ENCODE measurements at places on chromosomes 4 and X. TPM values are rescaled to one million over a fixed set of nuclear protein-coding genes. Genes with fewer than 3 reads are reported as not detected.

DNA sequence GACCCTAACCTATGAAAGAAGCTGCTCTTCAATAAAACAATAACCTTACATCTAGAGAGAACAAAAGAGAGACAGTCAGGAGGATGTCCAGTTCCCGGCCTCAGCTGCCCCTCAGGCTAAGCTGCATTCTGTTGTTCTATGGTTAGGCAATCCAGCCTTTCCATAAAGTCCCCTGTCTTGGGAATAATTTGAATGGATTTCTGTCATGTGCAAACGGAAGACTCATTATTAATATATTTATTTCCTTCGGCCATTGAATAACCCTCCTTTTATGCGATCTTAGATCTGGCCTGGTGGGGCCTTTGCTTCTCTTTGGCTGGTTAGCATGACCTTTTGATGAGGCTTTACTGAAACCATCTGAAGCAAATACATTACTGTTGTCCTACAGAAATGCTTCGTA, 80.1 kb downstream of the ANKRD50 start:
- no peak for DNase-seq

GRCh38 chr4:182854466-182854865, 62.7 kb downstream of the DCTD start:
- DNase-seq, result no peak

DNA sequence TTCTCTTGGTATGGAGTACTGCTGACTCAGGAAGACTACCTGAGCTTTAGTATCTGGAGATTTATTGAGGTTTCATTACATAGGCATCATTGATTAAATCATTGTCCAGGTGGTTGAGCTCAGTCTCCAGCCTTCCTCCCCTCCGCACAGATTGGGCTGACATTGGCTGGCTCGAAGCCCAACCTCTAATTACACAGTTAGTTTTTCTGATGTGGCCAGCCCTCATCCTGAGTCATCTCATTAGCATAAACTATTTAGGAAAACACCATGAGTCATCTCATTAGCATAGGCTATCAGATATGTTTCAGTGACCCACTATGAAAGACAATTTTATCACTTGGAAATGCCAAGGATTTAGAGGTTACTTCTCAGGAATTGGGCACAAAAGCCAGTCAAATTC, 93.9 kb upstream of the ANKRD50 start:
- DNase-seq, result peak; percentile 63

DNA sequence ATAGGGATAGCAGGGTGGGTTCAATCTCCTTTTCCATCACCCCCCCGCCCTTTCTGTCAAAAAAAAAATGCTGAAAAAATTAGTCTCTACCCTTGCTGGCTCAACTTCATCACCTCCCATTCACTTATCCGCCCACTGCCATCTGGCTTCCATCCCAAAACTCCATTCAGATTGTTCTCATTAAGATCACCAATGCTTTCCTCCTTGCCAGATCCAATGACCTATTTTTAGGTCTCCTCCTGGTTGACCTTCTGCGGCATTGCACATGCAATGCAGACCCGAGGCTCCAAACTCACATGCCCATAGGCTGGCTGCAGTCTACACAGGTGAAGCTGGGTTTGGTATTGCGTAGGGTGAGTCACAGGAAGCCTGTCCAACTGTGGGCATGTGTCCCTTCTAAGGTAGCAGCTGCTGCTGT, 21.1 kb upstream of the STIM2 start:
- DNase-seq, result peak; percentile 33

PAGE5 gene
- total RNA-seq, result not detected

GRCh38 chr4:8507196-8507570, 66.6 kb downstream of the TRMT44 start:
- no peak for DNase-seq

TENM3 gene
- total RNA-seq, result 173 TPM

USP17L20 gene
- total RNA-seq, result not detected

NDP gene
- total RNA-seq, result 0.28 TPM

DNA sequence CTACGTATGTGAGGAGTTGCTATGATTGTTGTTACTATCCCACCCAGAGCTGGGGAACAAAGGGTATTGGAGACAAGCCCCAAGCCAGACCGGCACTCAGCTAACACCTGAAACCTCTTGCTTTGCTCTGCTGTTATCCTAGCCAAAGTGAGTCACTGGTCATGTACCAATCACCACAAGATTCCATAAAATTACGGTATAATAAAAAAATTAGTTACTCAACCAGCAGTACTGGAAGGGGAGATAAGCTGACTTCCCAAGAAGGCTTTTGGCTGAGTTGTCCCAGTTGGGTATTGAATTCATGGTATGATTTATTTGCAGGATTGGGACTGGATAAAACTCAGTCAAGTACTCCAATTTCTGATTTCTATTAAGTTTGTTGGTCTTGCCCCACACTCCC, 5.3 kb downstream of the EDA2R start:
- DNase-seq, result peak; percentile 76

GRCh38 chr4:47235721-47236120, 204.4 kb downstream of the GABRB1 start:
- DNase-seq, result no peak

DNA sequence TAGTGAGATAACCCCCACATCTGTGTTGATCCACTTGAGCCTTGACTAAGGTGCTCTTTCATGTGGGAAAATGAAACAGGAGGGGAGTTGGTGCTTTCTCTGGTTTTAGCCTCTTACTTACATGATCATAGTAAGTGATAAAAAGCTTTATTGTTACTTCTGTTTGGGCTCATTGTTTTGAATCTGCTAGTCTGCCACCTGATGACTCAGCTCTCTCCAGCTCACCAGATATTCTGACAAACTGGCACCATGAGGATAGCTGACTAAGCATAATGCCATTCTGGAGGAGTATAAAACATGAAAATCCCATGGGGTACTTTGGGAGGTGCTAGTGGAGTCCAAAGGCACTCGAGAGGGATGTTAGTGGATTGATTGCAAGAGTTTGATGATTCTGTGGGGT, 824.0 kb downstream of the RAPGEF2 start:
- DNase-seq, result no peak

DNA sequence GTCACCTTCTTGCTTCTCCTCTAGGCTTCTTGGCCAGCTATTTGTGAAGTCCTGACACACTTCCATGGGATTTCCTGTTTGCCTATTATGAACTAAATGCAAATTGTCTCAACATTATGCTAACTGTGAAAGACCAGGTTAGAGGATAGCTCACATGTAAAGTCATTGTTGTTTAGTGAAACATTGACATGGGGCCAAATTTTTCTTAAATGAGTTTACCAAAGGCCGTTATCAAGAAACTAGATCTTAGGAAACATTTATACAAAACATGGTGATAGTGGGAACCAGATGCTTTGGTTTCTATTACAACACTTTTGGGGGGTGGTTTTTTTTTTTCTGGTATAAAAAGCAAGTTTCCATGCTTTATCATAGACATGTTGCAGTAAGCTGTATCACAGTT, 466.8 kb upstream of the FAM241A start:
- DNase-seq, result peak; percentile 27

DNA sequence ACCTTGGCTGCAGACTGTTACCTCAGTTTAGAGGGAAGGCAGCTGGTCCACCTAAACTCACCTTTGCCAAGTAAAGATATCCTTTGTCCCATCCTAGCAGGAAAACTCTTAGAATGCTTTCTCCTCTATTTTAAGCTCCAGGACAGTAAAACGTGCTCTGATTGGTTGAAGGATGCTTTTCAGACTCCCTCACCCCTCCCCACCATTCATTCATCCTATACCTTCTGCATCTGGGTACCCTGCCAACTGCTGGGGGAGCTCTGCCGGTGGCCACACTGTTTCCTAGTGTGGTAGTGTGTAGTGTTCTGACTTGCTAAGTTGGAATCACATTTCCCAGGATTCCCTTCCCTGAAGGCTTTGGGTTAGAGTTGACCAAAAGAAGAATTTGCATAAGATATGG, 20.3 kb upstream of the POLA1 start:
- DNase-seq, result no peak

- DNase-seq, result no peak
Observed at GRCh38 chr4:89204624-89205023, 93.3 kb downstream of the TIGD2 start.

STATH gene
- total RNA-seq, result not detected

DNA sequence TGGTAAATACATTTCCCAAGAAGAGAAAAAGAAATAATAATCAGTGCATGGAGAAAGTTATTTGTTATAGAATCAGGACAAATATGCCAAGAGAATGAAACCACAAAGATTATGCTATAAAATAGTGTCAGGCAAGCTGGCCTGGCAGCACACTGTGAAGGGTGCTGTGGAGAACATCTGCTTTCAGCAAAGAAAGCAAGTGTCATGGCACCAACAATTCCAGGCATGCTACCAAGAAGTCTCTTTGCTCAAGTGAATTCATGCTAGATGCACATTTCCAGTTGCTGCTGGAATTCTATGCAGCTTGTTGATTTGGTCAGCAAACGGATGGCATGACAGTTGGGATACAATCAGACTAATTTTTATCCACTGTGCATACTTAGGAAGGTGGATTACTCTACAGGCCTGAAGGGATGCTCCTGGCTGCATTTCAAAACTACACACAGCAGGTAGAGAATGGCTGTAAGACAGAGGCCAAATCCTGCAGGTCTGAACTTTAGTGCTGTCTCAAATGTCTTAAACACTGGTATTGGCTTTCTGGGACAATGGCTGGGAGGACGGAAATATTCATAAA, 154.6 kb upstream of the FAT1 start:
- DNase-seq, result no peak

BMPR1B gene
- 0.90 TPM for total RNA-seq

GRCh38 chr4:40289366-40290188, 45.6 kb upstream of the CHRNA9 start:
- peak; percentile 3 for DNase-seq

DNA sequence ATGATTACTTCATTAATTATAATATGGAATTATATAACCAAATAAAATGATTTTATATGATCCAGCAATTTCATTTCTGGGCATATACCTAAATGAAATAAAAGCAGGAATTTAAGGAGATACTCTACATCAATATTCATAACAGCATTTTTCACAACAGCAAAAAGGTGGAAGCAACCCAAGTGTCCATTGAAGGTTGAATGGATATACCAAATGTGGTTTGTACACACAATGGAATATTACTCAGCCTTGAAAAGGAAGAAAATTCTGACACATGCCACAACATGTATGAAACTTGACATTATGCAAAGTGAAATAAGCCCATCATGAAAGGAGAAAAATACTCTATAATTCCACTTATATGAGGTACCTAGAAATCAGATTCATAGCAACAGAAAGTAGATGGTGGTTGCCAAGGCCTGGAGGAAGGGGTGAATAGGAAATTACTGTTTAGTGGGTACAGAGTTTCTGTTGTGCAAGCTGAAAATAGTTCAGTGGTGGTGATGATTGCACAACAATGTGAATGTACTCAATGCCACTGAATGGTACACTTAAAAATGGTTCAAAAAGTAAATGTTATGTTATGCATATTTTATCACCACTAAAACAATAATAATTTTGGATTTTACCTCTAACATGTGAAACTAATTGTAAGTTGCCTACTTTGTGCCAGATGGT, 471.5 kb downstream of the SPRY1 start:
- no peak for DNase-seq

DNA sequence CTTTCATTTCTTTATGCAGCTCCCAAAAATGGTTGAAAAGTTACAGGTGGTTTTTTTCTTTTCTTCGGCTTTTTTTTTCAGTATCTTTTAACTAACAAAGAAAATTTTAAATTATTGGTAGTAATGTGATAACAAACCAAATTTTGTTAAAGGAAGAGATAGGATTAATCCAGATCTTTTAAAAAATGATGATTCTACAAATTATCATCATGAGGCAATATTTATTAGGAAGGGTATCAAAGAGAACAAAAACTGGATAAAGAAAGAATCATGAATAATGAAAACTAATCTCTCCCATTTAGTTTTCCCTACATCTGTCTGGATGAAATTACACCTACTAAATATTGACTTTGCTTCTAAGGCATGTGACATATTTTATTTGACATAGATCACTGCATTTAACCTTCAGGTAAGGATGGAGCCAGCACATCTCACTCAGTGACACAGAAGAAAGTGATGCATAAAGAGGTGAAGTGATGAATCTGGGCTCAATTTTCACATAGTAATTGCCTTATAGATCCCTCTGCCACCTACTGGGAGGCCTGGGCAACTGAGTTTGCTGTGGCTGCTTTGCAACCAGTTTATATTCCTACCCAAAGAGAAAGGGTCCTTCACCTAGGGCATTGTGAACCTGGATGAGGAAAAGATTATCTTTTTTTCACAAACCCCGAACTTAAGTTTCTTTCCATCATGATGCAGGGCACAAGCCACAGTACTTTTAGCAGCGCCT, 155.6 kb downstream of the HNRNPD start:
- DNase-seq, result no peak

MAGEC2 gene
- total RNA-seq, result not detected

DNA sequence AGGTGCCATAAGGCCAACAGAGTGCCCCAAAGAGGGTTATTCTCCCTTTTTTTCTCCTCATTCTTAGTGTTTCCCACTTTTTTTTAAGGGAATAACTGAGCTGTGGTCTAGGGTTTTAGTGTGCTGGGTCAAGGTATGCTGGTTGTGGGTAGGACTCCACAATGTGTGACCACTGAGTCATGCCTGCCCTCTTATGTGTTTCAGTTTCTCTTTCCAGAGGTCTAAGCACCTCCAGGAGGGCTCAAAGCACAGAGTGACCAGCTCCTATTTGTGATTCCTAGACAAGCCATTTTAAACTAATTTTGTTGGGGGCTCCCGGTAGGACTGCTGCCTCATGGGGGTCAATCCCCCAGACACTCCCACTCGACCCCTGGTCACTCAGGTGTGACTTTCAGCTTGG, 80.5 kb upstream of the GC start:
- DNase-seq, result no peak

- DNase-seq, result no peak
Observed at GRCh38 chrX:64885850-64886249, 90.4 kb downstream of the ZC4H2 start.

- no peak for DNase-seq
Observed at GRCh38 chrX:44173219-44173618, 170.3 kb downstream of the EFHC2 start.

SPANXD gene
- total RNA-seq, result not detected

GRCh38 chr4:124810827-124811226, 98.3 kb upstream of the ANKRD50 start:
- no peak for DNase-seq

CLCN5 gene
- 5.9 TPM for total RNA-seq

All from IMR-90 (cell line).